ENCODE measurements at places on chromosomes 6 and 20. TPM values are rescaled to one million over a fixed set of nuclear protein-coding genes. Genes with fewer than 3 reads are reported as not detected.

DNA sequence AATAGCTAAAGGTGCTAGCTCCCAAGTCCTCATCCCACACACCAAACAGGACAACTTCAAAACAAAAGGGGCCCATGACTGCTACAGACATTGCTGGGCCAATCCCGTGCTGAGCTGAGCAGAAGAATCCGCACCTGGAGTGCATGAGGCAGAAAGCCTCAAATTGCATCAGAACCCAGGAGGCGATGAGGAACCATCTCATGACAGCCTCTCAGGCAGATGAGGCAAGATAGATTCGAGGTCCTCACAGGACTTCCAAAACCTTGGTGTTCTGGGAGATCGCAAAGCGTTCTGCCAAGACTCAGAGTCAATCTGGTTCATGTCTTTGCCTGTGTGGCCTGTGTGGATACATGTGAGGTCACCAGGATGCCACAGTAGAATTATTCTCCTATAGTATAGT lies 32.8 kb upstream of the SSTR4 start:
- no peaks in the 10 kb centered on the region for H3K36me3 ChIP-seq
- DNase-seq: no peak
- H3K4me3 ChIP-seq: no peak overlapping the region
- H3K4me1 ChIP-seq: no peaks in the 10 kb centered on the region

GRCh38 chr20:8946036-8946940 lies 122.6 kb upstream of the PLCB4 start:
- DNase-seq: no peak
- no peaks in the 10 kb centered on the region for H3K27me3 ChIP-seq
- no peak overlapping the region for H3K27ac ChIP-seq
- no peaks in the 10 kb centered on the region for H3K36me3 ChIP-seq
- no peaks in the 10 kb centered on the region for H3K4me1 ChIP-seq
- H3K4me3 ChIP-seq: no peak overlapping the region

GRCh38 chr6:45663251-45664221 lies 285.8 kb upstream of the SUPT3H start:
- H3K27me3 ChIP-seq: peaks cover 67% of the 10 kb centered on the region
- H3K4me1 ChIP-seq: no peaks in the 10 kb centered on the region
- no peak overlapping the region for H3K27ac ChIP-seq
- DNase-seq: peak; percentile 69
- no peaks in the 10 kb centered on the region for H3K36me3 ChIP-seq

Gene DEFB132
- total RNA-seq: not detected

Gene SPACA1
- total RNA-seq: not detected

Gene ANKEF1
- 7.9 TPM for total RNA-seq

Measured in lung (tissue), 17 donors.